ENCODE measurements at places on chromosomes 2 and 18.

GRCh38 chr2:65057391-65058052 is 1.3 kb downstream of the CEP68 start:
- DNase-seq, result no peak

GRCh38 chr2:181430406-181431118 is 26.6 kb upstream of the ITGA4 start:
- DNase-seq, result no peak

DNA sequence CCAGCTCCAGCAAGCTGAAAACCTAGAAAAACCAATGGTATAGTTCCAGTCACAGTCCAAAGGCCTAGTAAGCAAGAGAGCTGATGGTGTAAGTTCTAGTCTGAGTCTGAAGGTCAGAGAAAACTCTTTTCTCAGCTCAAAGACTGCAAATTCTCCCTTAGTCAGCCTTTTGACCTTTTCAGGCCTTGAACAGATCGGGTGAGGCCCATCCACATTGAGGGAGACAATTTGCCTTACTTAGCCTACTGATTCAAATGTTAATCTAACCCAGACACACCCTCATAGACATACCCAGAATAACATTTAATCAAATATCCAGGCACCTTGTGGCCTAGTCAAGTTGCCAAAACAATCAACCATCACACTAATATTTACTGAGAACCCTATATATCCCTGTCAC is 110.8 kb upstream of the KCNJ3 start:
- DNase-seq, result no peak

DNA sequence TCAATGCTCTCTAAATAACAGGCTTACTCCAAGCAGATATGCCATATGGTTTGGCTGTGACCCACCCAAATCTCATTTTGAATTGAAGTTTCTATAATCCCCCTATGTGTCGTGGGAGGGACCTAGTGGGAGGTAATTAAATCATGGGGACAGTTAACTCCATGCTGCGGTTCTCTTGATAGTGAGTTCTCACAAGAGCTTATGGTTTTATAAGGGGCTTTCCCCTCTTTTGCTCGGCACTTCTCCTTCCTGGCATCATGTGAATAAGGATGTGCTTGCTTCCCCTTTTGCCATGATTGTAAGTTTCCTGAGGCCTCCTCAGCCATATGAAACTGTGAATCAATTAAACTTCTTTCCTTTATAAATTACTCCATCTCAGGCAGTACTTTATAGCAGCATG is 302.7 kb upstream of the ZC3H15 start:
- DNase-seq, result no peak

- no peak for DNase-seq
Observed at GRCh38 chr2:82795446-82795845, 1663.6 kb downstream of the SUCLG1 start.

DNA sequence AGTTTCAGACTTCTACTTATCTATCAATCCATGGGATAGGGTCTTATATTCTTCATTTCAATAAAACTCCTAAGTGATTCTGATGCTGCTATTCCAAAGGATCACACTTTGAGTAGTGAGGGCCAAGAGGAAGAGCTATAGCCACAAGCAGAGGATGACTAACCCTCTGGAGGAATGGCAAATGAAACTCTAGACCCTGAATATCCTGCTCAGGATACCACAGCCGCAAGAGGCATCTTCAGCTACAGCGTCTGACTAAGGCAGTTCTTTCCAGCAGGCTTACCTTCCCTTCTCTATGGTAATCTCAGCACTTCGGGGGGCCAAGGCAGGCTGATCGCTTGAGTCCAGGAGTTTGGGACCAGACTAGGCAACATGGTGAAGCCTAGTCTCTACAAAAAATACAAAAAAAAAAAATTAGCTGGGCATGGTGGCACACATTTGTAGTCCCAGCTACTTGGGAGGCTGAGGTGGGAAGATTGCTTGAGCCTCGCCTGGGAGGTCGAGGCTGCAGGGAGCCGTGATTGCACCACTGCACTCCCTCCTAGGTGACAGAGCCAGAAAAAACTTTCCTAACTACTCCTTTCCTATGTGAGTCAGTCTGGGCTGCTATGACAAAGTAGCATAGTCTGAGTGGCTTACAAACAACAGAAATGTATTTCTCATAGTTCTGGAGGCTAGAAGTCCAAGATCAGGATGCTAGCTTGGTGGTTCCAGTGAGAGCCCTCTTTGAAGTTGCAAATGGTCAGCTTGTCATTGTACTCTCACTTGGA is 371.9 kb downstream of the IRS1 start:
- no peak for DNase-seq
